ENCODE measurements at places on chromosomes 6 and 20.
A peak's percentile ranks its signal among the peaks of the same experiment; 100 is the strongest.

DNA sequence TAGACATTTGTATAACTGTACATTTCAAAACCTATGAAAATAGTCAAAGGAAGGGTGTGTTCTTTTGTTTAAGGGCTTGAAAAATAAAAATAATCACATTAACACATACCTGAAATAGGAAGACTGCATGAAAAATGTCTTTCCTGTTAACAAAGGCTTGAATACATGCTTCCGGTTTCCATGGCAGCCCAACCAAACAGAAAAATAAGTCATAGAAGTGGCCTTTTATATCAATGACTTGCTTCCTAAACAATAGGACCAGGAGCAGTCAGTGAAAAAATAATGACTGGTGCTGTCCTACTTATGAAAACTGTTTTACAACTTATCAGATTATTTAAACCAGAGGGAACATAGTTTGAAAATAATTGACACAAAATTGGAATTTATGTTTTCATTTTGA, 412.6 kb upstream of the PLCB4 start:
- no peak for DNase-seq

GRCh38 chr6:89643406-89643805, 4.9 kb upstream of the LYRM2 start:
- DNase-seq: peak; percentile 7

DNA sequence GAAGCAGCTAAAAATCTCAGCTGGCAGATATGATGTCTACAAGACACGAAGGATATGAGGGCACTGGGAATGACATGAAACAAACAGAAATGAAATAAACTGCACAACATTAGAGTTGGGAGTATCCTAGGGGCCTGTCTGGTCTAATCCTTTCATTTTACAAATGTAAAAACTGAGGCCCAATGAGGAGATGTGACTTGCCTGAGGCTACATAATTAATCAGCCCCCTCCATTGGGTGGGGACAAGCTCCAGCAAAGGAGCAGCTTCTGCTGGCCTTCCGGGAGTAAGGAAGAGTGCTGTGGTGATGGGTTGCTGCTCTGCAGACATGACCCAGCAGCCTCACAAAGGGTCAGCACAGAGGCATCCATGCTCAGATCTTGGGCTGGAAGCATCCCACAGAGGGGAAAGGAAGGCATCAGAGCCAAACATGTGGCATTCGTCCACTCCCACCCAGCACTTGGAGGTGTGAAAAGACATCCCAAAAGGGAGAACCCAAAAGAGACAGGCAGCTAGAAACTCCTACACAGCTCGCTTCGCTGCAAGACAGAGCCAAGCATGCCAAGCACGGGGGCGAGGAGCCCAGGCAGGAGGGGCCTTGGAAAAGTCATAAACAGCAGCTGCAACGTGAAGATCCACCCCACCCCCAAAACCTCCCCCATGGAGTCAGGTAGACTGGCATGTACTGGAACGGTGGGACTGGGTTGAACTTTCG, 183.7 kb downstream of the UNC5CL start:
- no peak for DNase-seq

- DNase-seq: peak; percentile 2
Observed at GRCh38 chr6:10180138-10181074, 234.5 kb downstream of the TFAP2A start.

DNA sequence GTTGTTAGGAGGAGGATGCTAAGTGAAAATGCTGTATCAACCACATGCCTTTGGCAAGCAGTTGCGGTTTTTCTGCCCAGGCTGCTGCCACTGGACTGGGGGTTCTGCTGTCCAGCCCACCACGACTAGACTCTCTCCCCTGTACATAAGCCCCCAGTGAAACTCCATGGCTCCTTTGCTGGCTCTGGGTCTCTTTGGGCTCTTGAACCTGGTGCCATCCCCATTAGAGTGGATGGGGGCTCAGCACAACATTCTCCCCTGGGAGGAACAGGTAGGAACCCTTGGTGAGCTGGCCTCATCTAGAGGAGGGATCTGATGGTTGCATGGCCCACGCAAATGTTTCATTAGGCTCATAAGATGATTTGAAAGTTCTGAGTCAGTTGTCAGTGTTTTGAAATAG, 204.8 kb upstream of the KCNG1 start:
- no peak for DNase-seq

DNA sequence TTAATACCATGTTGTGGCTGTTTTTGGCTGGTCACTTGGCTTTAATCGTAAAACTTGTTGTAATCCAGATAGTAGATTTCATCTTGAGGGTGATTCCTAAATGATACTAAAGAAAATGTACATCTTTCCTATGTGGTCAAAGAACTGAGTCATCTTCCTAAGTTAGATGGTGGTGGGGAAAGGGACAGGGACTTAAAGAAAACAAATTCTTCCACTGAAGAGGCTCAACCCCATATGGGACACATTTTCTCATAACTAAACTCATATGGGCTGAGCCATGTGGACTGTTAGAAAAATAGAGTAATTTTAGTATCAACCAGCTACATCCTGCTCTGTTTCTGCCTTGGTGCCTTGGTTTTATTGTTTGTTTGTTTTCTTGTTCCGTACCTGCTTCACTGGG, 155.8 kb downstream of the TSHZ2 start:
- no peak for DNase-seq

DNA sequence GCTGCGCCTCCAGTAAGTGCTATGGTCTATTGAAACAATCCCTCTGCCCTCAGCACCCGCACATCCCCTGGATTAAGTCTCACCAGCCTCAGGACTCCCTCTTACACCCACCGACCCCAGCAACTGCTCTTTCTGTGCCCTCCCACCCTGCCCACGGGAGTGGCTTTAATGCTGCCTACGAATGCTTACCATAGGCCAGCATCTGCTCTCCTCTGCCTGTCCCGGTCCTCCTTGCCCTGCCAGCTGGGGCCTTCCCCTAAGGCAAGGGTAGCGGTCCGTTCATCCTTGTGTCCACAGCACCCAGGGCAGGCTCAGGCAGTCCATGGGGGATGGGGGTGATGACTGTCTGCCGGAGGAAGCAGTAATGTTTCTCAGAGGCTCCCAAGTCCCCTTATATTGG, 4.1 kb downstream of the EBF4 start:
- no peak for DNase-seq

- no peak for DNase-seq
Observed at GRCh38 chr20:11246251-11246775, 572.5 kb upstream of the JAG1 start.

DNA sequence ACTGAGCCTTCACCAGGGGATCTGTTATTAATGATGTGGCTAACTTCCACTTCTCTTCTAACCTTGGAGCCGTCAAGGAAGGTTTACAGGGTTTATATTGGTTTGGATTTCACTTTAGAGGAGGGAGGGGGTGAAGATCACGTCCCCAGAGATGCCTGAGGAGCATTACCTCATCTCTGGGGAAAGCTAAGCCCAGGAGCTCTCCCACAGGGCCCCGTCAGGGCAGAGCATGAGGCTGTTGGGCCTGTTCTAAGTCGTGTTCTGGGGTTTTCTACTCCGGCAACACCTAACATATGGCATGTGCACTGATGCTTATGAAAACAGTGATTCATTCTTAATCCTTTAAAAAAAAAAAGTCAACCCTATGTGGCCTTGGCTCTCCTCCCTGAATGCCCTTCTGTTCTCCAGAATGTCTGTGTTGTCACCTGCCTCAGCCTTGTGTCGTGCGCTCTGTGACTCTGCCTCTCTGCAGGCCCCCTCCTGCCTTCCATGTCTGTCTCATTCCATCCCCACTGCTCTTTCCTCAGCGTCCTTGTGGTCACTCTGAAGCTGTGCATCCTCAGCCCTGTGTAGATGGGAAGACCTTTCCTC, 97.4 kb upstream of the JARID2 start:
- DNase-seq: no peak

- DNase-seq: peak; percentile 91
Observed at GRCh38 chr20:5691918-5692618, 58.1 kb upstream of the SHLD1 start.

GRCh38 chr20:63589261-63590217, 15.5 kb upstream of the HELZ2 start:
- no peak for DNase-seq

GRCh38 chr20:40467703-40468411, 221.2 kb downstream of the MAFB start:
- DNase-seq: no peak

GRCh38 chr6:151647976-151648639, 154.3 kb downstream of the CCDC170 start:
- DNase-seq: no peak

DNA sequence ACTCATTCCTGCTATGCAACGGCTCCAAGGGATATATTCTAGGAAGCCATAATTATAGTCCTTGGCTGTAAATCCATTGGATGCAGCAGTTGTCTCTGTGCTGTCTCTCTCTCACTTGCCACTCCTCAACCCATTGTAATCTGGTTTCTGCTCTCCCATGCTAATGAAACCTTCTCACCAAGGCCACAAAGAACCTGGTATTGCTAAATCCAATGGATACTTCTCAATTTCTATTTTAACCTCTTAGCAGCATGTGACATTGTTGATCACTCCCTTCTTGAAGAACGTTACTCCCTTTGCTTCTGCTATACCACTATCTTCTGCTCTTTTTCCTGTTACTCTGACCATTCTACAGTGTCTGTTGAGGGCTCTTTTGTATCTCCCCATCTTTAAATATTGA, 39.8 kb upstream of the GCLC start:
- no peak for DNase-seq

DNA sequence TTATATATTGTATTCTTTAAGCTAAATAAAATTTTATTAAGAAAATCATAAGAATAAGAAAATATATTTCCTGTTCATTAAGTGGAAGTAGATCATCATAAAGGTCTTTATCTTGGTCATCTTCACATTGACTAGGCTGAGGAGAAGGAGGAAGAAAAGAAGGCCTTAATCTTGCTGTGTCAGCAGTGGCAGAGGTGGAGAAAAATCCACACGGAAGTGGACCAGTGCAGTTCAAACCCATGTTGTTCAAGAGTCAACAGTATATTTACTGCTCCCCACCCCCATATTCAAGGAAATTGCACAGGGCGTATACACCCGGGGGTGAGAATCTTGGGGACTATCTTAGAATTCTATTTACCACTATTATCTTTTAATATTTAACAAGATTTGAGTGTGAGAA, 178.6 kb upstream of the SCGN start:
- no peak for DNase-seq

- no peak for DNase-seq
Observed at GRCh38 chr20:41152108-41152757, 14.9 kb downstream of the PLCG1 start.

GRCh38 chr6:111957623-111958315, 84.5 kb upstream of the FYN start:
- DNase-seq: no peak

DNA sequence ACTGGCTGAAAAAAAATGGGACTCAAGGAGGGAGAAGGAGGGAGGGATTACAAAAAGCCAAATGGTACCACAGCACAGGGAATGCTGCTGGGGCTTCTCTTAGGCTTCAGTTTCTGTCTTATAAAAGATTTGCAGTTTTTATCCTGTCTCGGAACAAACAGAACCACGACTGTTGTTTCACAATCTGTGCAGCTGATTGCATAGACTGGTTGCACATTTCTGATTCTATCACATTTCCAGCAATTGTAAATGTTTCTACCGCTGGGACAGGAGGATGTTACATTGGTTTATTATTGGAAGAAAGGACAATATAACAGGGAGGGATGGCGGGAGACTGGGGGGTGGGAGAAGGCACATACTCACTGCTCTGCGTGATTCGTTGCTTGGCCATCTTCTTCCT, 73.5 kb upstream of the ARID1B start:
- no peak for DNase-seq

DNA sequence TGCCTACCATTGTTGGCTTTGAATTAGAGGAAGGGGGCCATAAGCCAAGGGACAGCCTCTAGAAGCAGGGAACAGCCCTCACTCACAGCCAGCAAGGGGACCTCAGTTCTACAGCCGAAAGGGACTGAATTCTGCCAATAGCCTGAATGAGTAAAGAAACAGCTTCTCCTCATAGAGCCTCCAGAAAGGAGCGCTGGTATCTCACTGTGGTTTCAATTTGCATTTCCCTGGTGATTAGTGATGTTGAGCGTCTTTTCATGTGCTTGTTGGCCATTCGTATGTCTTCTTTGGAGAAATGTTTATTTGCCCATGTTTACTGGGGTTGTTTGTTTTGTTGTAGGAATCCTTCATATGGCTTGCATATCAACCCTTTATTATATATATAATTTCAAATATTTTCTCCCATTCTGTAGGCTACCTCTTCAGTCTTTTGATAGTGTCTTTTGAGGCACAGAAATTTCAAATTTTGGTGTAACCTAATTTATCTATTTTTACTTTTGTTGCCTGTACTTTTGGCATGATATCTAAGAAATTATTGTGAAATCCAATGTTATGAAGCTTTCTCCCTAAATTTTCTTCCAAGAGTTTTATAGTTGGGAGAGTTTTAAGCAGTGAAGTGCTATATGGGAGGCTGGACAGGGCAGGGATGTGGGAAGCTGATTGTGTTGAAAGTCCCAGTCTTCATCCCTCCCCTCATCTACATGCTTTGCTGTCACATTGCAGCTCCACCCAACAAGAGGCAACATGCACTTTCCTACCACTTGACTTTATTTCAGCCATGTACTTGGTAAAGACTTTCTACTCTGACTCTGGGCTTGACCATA, 82.3 kb upstream of the SHLD1 start:
- DNase-seq: no peak

DNA sequence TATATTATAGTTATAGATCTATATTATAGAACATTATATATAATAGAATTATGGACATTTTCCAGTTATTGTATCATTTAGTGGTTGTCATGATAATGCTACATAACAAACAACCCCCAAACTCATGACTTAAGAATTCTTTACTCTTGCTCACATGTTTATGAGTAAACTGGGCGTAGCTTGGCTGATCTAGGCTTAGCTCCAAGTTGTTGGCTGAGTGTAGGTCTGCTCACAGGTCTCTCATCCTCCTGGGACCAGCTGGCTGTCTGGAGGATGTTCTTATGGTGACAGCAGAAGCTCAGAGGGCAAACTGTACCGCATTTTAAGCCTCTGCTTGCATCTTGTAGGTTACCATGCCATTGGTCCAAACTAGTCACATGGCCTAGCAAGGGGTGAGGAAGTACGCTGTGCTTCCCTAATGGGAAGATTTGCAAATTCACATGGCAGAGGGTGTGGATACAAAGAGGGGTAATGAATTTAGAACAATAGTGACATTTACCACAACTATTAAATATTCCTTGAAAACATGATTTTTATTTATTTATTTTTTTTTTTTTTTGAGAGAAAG, 34.2 kb downstream of the ARHGAP40 start:
- no peak for DNase-seq

GRCh38 chr6:67031451-67031850, 1324.4 kb upstream of the EYS start:
- no peak for DNase-seq

GRCh38 chr6:23890543-23891227, 235.3 kb upstream of the NRSN1 start:
- no peak for DNase-seq

DNA sequence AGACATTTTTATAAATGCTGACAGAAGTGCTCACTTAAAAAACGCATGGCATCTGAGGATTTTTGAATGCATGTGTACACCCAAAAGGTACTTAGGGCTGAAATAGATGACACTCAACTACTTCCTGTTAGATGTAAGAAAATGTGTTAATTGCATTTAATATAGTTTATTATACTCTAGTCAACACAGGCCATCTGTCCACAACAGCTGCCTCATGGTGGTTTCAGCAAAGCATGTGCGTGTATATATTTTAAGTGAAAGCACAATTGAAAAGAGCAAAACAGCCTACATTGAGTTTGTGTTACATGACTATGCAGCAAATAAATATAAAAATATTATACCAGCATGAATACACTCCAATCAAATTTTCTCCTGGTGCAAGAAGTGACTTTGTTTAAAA, 1233.0 kb upstream of the EYS start:
- DNase-seq: no peak
